Small intestine (tissue), 16 donors: ENCODE measurements at places on chromosomes 7 and 10. TPM values are rescaled to one million over a fixed set of nuclear protein-coding genes. Genes with fewer than 3 reads are reported as not detected.
A peak's percentile ranks its signal among the peaks of the same experiment; 100 is the strongest.

- H3K27ac ChIP-seq, result peak overlapping the region; percentile 91
- no peaks in the 10 kb centered on the region for H3K36me3 ChIP-seq
- no peaks in the 10 kb centered on the region for H3K4me1 ChIP-seq
- H3K4me3 ChIP-seq, result no peak overlapping the region
- DNase-seq, result no peak
- no peaks in the 10 kb centered on the region for H3K27me3 ChIP-seq
Observed at GRCh38 chr7:47669901-47670384, 88.0 kb upstream of the TNS3 start.

GRCh38 chr7:151425670-151426440 is 14.1 kb downstream of the CRYGN start:
- no peaks in the 10 kb centered on the region for H3K4me1 ChIP-seq
- no peaks in the 10 kb centered on the region for H3K27me3 ChIP-seq
- DNase-seq, result no peak
- H3K4me3 ChIP-seq, result no peak overlapping the region

DNA sequence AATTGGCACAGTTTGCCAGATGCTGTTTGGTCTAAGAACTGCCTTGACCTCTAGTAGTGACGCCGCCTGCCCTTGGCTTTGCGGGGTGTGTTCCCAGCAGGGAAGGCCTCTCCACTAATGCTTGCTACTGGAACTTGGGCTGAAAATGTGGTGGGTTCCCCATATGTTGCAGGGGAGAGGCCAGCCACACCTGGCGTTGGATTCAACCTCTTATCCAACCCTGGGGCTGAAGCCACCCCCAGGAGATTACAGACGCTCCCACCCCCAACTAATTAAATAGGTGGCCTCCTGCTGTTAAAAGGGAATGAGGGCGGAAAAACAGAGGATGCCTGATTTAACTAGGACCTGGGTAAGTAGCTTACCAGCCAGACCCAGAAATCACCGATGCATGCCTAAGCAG is 19.2 kb upstream of the ATOH7 start:
- H3K36me3 ChIP-seq, result peaks cover 5% of the 10 kb centered on the region
- no peaks in the 10 kb centered on the region for H3K27me3 ChIP-seq
- H3K4me1 ChIP-seq, result no peaks in the 10 kb centered on the region
- DNase-seq, result no peak

GRCh38 chr7:111867348-111867931 is 305.1 kb upstream of the IMMP2L start:
- H3K4me1 ChIP-seq, result no peaks in the 10 kb centered on the region
- no peaks in the 10 kb centered on the region for H3K27me3 ChIP-seq
- no peak overlapping the region for H3K27ac ChIP-seq
- H3K36me3 ChIP-seq, result no peaks in the 10 kb centered on the region

GRCh38 chr7:27614095-27614494 is 48.6 kb downstream of the HIBADH start:
- peaks cover 4% of the 10 kb centered on the region for H3K36me3 ChIP-seq
- H3K4me1 ChIP-seq, result no peaks in the 10 kb centered on the region
- no peak overlapping the region for H3K27ac ChIP-seq
- H3K27me3 ChIP-seq, result no peaks in the 10 kb centered on the region
- H3K4me3 ChIP-seq, result no peak overlapping the region

DNA sequence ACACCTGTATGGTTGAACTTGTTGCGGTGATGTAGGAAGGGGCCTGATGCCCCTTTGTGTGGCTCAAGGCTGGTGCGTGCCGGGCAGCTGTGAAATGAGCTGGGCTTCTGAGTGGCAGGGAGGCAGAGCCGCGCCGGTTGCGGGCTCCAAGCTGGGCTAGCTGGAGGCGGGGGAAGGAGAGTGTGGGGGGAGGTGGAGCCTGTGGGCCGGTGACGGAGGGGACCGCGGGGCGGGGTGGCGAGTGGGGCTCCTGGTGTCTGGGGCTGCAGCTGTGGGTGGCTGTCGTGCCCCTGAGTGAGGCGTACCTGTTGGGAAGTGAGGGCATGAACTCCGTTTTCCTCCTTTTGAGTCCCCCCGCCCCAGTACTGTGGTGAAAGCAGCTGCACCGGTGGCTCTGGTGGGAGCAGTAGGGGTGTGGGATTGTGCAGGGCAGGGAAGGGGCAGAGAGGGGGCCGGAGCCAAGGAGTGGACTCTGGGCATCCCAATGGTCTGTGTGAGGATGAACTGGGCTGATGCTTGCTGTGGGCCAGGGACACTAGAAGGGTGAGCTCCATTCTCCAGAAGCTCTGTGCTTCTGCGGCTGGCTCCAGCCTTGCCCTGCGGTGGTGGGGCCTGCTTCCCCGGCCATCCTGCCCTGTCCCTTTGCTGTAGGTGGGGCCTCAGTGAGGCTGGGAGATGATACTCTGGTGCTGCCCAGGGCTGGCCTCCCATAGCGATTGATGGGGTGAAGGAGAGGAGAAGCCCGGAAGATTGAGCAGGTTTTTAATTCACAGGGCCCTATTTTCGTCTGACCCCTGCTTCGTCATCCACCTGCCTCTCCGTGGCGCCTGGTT is 41.7 kb downstream of the INPP5A start:
- no peaks in the 10 kb centered on the region for H3K27me3 ChIP-seq
- no peak overlapping the region for H3K4me3 ChIP-seq
- no peaks in the 10 kb centered on the region for H3K36me3 ChIP-seq
- no peak for DNase-seq

- H3K27ac ChIP-seq, result no peak overlapping the region
- no peaks in the 10 kb centered on the region for H3K4me1 ChIP-seq
- no peaks in the 10 kb centered on the region for H3K36me3 ChIP-seq
- H3K27me3 ChIP-seq, result no peaks in the 10 kb centered on the region
Observed at GRCh38 chr7:120394595-120394994, 121.6 kb downstream of the KCND2 start.

GRCh38 chr7:135197343-135197742 is 14.0 kb downstream of the WDR91 start:
- no peaks in the 10 kb centered on the region for H3K4me1 ChIP-seq
- H3K27me3 ChIP-seq, result no peaks in the 10 kb centered on the region
- no peak overlapping the region for H3K27ac ChIP-seq
- peaks cover 46% of the 10 kb centered on the region for H3K36me3 ChIP-seq
- no peak for DNase-seq

DNA sequence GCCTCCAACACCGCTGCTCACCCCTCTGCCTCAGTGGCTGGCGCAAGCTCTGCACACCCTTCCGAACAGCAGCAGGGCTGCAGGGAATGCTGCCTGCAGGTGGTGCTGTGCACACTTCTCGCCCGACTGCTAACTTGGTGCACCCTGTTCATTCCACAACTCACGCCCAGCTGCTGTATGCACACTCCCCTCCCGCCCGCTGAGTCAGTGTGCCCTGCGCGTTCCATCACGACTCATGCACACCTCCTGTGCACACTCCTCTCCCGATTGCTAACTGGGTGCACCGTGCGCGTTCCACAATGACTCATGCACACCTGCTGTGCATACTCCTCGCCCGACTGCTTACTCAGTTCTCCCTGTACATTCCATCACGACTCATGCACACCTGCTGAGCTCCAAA is 21.5 kb downstream of the ADARB2 start:
- DNase-seq, result peak; percentile 20
- H3K4me1 ChIP-seq, result no peaks in the 10 kb centered on the region
- H3K4me3 ChIP-seq, result no peak overlapping the region
- no peaks in the 10 kb centered on the region for H3K27me3 ChIP-seq

DNA sequence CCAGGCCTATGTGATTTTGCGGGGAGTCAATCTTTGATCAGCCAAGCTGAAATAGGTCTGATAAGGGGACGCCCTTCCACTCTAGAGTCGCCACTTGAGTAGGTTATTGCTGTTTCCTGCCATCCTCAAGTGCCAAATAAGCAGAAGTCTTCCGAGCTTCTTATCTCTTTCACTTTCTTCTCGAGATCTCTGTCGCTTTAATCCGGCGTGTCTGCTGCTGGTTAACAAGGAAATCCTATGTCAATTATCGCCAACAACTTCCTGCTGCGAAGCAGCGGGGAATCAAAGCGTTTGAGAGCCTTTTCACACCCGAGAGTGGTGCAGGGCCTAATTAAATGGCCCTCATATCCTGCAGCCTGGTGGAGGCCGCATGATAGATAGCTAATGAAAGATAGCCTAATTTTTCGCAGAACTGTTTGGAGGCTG is 215.9 kb downstream of the RAB11FIP2 start:
- H3K4me1 ChIP-seq, result no peaks in the 10 kb centered on the region
- no peaks in the 10 kb centered on the region for H3K36me3 ChIP-seq
- DNase-seq, result peak; percentile 73
- no peaks in the 10 kb centered on the region for H3K27me3 ChIP-seq
- no peak overlapping the region for H3K4me3 ChIP-seq

DNA sequence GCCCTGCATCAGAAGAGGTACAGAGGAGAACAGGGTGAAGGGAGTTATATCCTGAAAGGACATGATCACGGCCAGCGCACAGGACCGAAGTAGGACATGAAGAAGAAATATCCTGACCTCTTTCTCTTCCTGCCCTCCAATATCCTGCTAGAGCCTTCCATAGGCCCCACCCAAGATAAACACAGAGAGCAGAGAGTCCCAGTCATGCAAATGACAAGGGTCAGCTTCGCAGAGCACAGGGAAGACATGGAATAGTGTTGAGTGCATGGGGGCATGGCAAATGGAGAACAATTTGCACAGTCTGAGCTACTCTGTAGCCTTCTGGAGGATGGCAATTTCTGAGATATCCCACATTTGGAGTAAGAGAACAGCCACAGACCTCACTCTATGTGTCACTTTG is 371.4 kb downstream of the GRM8 start:
- no peaks in the 10 kb centered on the region for H3K36me3 ChIP-seq
- H3K27ac ChIP-seq, result no peak overlapping the region
- H3K27me3 ChIP-seq, result no peaks in the 10 kb centered on the region
- H3K4me1 ChIP-seq, result no peaks in the 10 kb centered on the region
- no peak overlapping the region for H3K4me3 ChIP-seq
- DNase-seq, result no peak

GRCh38 chr10:15585303-15585715 is 134.4 kb downstream of the ITGA8 start:
- H3K4me1 ChIP-seq, result no peaks in the 10 kb centered on the region
- H3K27me3 ChIP-seq, result no peaks in the 10 kb centered on the region
- H3K36me3 ChIP-seq, result no peaks in the 10 kb centered on the region
- peak; percentile 18 for DNase-seq

- H3K27me3 ChIP-seq, result peaks cover 4% of the 10 kb centered on the region
- peak overlapping the region; percentile 64 for H3K4me3 ChIP-seq
- no peaks in the 10 kb centered on the region for H3K4me1 ChIP-seq
- peak; percentile 19 for DNase-seq
- no peaks in the 10 kb centered on the region for H3K36me3 ChIP-seq
Observed at GRCh38 chr7:50304911-50305582, 531 bp downstream of the IKZF1 start.

- DNase-seq, result no peak
- H3K36me3 ChIP-seq, result no peaks in the 10 kb centered on the region
- no peak overlapping the region for H3K27ac ChIP-seq
- H3K4me1 ChIP-seq, result no peaks in the 10 kb centered on the region
- no peaks in the 10 kb centered on the region for H3K27me3 ChIP-seq
Observed at GRCh38 chr10:50286517-50286916, 35.2 kb upstream of the ASAH2 start.

GRCh38 chr10:14481752-14482151 is 151.0 kb upstream of the FRMD4A start:
- H3K27me3 ChIP-seq, result peaks cover 3% of the 10 kb centered on the region
- no peak for DNase-seq
- H3K27ac ChIP-seq, result no peak overlapping the region
- no peaks in the 10 kb centered on the region for H3K36me3 ChIP-seq
- no peaks in the 10 kb centered on the region for H3K4me1 ChIP-seq
- H3K4me3 ChIP-seq, result no peak overlapping the region

- DNase-seq, result no peak
- H3K36me3 ChIP-seq, result no peaks in the 10 kb centered on the region
- H3K4me1 ChIP-seq, result no peaks in the 10 kb centered on the region
- H3K27ac ChIP-seq, result no peak overlapping the region
Observed at GRCh38 chr7:45015313-45015712, 15.3 kb downstream of the CCM2 start.

DNA sequence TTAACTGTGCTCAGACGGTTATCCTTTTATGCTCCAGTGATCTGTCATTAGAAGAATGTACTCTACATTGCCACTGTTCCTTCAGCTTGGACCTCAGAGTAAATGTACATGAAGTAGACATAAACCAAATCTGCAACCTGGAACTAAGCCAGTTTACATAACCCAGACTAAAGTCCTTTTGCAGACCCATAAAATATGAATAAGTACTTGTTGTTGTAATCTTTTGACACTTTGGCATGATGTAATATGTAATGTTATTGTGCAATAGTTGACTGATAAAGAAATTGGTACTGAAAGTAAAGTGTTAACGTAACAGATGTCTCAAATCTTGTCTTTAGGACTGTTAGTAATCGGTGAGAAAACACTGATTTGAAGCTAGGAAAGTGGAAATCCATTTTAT is 115.8 kb upstream of the SORCS1 start:
- peak; percentile 96 for DNase-seq
- no peaks in the 10 kb centered on the region for H3K36me3 ChIP-seq
- no peak overlapping the region for H3K4me3 ChIP-seq
- H3K27ac ChIP-seq, result no peak overlapping the region

- H3K4me3 ChIP-seq, result no peak overlapping the region
- H3K27me3 ChIP-seq, result no peaks in the 10 kb centered on the region
- H3K27ac ChIP-seq, result no peak overlapping the region
- DNase-seq, result no peak
Observed at GRCh38 chr7:99232082-99232770, 24.3 kb upstream of the KPNA7 start.

GRCh38 chr7:34569975-34570699 is 87.9 kb upstream of the NPSR1 start:
- no peak for DNase-seq
- H3K4me3 ChIP-seq, result no peak overlapping the region
- H3K4me1 ChIP-seq, result no peaks in the 10 kb centered on the region
- H3K27ac ChIP-seq, result no peak overlapping the region
- H3K27me3 ChIP-seq, result no peaks in the 10 kb centered on the region
- no peaks in the 10 kb centered on the region for H3K36me3 ChIP-seq

DNA sequence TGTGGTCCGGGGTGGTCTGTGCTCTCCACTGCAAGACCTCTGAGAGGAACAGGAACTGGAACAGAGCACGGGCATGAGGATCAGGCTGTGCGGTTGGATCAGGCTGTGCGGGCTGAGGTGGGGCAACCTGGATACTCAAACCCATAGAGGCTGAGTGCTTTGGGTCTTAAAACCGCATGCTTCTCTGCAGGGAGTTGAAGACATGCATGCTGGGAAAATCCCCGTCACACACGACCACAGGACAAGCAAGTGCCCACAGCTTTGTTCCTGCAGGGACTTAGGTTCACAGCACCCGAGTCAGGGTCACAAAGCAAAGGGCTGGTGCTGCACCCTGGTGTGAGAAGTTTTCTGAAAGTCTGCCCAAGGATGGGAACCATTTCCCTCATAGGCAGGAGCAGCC is 221.2 kb downstream of the ZMYND11 start:
- no peak for DNase-seq
- H3K27ac ChIP-seq, result no peak overlapping the region
- H3K36me3 ChIP-seq, result no peaks in the 10 kb centered on the region
- H3K4me3 ChIP-seq, result no peak overlapping the region
- no peaks in the 10 kb centered on the region for H3K4me1 ChIP-seq

GRCh38 chr7:16524332-16524731 is 2.3 kb upstream of the LRRC72 start:
- no peaks in the 10 kb centered on the region for H3K36me3 ChIP-seq
- no peak overlapping the region for H3K4me3 ChIP-seq
- H3K27ac ChIP-seq, result no peak overlapping the region
- H3K4me1 ChIP-seq, result no peaks in the 10 kb centered on the region
- no peaks in the 10 kb centered on the region for H3K27me3 ChIP-seq

The OR9A4 gene
- not detected for polyA plus RNA-seq

The ZNF655 gene
- 56.1 TPM for polyA plus RNA-seq

The ACTL6B gene
- 0.52 TPM for polyA plus RNA-seq

The SPDYE8 gene
- not detected for polyA plus RNA-seq

The HMX2 gene
- polyA plus RNA-seq, result 0.12 TPM

The CDH23 gene
- polyA plus RNA-seq, result 2.5 TPM

The MPP7 gene
- 6.7 TPM for polyA plus RNA-seq

The FAM241B gene
- polyA plus RNA-seq, result 3.4 TPM

The HECW1 gene
- under 0.01 TPM for polyA plus RNA-seq
